ENCODE measurements at places on chromosomes 12 and 14.

GRCh38 chr12:911191-911826, 38.2 kb downstream of the RAD52 start:
- DNase-seq: no peak

GRCh38 chr12:3630621-3631271, 122.2 kb downstream of the CRACR2A start:
- DNase-seq: no peak

DNA sequence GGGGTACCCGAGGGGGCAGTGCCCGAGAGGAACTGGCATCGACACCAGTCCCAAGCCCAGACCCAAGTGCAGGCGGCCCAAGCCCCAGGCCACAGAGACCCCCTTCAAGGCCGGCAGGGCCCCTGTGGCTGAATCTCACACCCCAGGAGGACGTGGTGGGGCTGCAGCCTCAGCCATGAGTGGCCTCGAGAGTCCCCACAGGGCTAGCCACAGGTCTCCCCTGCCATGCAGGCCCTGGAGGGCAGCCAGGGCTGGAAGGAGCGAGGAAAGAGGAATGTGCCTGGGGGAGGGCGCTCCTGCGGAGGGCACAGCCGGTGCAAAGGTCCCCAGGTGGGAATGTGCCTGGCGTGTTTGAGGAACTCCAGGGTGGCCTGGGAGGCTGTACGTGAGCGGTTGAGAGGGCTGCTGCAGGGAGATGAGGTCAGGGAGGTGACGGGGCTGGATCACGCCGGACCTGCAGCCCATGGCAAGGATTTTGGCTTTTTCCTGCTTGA, 86.1 kb downstream of the NCOR2 start:
- DNase-seq: no peak

- DNase-seq: peak; percentile 69
Measured at GRCh38 chr14:104385531-104386101, 193.9 kb upstream of the C14orf180 start.

DNA sequence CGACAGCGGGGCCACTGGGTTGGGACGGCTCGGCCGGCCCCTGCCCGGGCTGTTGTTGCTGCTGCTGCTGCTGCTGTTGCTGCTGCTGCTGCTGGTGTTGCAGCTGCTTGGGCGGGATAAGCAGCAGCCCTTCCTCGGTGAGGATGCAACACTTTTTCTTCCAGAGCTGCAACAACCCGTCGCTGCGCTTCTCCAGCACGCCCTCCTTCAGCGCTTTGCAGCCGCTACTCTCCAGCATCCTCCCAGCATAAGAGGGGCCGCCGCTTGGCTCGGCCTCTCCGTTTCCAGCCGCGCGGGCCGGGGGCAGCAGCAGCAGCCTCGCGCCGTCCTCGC, 529 bp downstream of the PHLDA1 start:
- DNase-seq: no peak

DNA sequence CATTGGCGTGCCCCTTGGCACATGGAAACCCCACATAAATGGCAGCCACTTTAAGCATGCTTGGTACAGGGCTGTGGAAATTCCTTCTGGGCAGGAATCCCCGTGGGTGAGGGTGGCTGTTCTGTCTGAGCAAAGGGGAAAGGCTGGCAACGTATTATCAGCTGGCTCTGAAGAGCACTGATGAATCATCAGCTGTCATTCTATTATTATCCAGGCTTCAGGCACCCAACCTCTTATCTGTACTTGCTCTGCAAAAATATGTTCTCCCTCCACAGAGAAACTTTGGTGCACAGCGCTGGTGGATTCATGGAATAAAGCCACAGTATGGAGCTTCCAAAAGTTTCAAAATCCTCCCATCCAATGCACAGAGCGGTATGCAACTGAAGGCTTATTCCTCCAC, 167.1 kb downstream of the TBX5 start:
- no peak for DNase-seq

DNA sequence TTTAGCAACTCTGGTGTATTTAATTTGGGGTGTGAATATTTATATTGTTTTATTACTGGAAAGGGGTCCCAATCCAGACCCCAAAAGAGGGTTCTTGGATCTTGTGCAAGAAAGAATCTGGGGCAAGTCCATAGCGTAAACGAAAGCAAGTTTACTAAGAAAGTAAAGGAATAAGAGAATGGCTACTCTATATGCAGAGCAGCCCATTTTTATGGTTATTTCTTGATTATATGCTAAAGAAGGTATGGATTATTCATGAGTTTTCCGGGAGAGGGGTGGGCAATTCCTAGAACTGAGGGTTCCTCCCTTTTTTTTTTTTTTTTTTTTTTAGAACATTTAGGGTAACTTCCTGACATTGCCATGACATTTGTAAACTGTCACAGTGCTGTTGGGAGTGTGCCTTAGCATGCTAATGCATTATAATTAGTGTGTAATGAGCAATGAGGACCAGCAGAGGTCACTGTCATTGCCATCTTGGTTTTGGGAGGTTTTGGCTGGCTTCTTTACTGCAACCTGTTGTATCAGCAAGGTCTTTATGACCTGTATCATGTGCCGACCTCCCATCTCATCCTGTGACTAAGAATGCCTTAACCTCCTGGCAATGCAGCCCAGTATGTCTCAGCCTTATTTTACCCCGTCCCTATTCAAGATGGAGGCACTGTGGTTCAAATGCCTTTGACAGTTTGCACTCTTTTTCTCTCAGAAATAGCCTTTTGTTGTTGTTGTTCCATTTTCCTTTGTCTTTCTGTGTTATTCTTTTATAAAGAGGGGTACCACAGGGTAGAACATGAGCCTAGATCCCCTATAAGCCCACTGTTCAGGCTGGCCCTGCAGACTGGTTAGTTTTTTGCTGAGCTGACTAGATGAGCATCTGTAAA, 75.5 kb upstream of the DCD start:
- no peak for DNase-seq

DNA sequence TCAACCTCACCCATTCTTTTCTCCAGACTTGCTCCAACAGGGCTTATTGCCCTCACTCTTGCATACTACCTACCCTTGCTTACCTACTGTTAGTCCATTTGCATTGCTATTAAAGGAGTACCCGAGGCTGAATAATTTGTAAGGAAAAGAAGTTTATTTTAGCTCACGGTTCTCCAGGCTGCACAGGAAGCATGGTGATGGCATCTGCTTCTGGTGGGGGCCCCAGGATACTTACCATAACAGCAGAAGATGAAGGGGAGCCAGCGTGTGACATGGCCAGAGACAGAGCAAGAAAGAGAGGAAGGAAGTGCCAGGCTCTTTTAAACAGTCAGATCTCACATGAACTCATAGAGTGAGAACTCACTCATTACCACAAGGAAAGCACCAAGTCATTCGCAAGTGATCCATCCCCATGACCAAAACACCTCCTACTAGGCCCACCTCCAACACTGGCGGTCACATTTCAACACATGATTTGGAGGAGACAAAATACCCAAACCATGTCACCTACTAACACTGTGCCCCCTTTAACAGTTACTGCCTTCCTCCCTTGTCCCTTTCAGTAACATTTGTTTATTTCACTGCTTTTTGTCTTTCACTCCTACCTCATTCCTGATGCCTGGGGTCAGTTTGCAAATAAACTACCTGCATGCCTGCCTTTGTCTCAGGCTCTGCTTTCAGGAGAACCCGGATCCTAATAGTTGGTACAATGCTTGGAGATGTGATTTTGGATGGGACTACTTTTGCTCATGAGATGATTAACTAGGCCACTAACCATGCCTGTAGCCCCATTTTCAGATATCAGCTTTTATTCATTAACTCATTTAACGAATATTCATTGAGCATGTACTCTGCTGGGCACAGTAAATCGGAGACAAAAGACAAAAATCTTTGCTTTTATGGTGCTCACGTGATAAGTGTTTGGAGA, 41.6 kb upstream of the CSRP2 start:
- DNase-seq: no peak

DNA sequence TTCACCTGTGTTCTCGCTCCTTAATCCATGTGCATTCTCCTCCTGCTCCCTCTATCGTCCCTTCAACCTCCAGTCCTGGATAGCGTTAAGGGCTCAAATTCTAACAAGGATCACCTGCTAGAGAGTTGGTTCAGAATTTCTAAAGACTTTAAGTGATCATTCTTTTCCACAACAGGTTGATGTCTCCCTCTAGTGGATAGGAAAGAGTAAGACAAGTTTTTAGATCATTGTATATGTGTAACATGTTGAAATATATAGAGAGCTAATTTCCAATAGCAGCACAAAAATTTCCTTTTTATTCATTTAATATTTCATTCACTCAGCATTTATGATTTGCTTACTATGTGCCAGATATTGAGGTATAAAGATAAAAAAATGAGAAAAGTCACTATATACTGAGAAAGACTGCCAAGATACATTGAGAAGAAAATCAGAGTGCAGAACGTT, 9.3 kb upstream of the ESR2 start:
- DNase-seq: no peak

DNA sequence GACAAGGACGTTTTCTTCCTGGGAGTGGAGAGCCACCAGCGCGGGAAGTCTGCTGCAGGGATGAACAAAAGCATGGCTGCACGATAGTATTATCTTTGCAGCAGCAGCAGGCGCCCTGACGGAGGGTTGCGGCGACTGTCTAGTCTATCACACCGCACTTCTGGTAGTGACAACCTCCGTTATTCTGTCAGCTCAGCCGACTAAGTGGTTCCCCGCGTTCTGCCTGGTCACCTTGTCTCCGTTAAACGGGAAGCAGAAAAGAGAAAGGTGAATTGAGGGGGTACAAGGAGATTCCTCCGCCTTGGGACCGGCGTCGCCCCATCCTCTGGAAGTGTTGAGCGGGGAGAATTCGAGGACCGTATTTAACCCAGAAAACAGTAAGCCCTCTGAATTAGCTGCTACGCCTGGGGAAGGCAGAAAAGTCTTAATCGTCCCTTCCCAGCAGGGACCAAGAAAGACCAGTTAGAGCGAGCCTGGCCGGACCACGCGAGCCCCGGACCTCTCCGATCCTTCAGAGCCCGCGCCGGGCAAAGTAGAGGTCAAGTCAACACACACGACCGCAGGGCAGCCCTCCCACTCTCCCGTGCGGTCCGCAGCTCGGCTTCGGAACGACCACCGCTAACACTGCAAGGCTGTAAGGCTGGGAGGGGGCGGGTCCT, 536 bp upstream of the DAAM1 start:
- DNase-seq: peak; percentile 88

GRCh38 chr14:21201732-21202462, 46.0 kb upstream of the OR5AU1 start:
- DNase-seq: no peak

DNA sequence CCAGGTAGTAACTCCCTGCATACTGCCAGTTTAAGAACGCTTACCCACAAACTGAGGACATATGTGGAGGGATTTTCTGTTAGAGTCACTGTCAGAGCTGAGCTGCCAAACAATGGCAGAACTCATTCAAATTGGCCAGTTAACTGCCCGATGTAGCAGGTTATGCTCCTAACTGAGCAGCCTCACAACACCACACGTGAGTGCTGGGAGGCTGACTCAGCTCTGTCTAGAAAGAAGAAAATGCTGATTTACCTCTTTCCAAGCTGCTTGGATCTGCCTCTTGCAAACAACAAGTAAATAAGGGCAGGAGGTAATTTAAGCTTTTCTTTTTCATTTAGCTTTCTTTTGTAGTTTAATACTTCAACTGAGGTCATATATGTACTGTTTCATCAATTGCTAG, 195.6 kb downstream of the PELI2 start:
- DNase-seq: no peak

DNA sequence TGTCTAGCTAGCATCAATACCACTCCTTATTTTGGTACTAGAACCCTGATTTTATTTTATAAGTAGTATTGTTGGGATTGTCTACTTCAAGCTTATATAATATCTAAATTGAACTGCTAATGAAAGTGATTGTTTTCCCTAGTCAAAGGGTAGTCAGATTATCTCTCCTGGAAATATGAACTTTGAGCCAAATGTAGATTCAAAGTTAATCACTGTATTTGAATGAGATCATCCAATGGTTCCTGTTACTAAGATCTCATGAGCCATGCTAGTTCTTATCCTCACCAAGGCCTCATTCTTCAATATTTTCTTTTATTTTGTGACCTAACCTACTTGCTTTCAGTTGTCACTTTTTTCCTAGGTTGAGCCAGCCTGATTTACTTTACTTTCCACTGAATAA, 276.7 kb downstream of the RASSF9 start:
- no peak for DNase-seq

DNA sequence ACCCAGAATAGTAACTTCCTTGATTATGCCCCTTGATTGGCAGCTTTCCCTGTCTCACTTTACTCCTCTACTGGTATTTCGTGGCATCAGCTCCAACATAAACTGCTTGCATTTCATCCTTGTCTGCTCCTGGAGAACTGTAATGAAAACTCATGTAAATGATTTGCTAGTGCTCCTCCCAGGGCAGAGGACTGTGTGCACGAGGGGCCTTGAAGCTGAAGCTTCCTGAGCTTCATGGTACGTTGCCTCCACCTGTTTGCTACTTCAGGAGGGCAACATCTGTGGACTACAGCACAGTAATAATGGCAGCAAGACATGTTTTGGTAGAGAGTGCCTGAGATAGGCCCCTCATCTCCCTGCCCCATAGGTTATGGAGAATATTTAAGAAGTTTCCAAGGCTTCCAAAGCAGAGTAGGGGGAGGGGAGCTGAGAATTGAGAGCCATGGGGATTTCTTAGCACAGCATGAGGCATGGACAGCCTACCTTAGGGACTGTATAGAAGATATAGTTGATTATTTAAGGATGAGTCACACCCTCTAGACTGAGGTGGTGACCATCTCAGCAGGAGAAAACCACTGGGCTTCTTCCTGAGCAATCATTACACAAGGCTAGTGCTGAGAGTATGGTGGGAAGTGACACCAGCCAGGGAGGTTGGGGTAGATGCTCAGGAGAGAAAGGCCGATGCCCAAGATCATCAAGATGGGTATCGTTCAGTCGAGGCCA, 29.5 kb downstream of the CCDC198 start:
- DNase-seq: no peak

GRCh38 chr12:33438851-33439586, 600 bp downstream of the SYT10 start:
- peak; percentile 64 for DNase-seq

- no peak for DNase-seq
Measured at GRCh38 chr14:83257466-83258439, 1724.1 kb upstream of the SEL1L start.

DNA sequence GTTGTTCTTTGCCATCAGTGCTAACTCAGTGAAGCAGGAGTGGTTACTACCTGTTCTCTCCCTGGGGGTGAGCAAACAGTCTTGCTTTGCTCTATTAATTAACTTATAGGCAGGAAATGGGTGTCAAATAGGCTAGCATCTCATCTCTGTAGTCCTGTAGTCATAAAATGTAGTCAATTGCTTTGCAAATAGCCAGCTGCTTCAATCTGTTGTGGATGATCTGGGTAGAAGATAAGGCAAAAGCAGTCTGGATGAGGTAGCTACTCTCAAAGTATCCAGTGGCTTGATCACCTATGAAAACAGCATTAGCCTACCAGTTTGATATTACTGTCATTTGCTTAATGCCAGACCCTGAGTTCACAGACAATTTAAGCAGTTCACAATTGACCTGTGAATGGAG, 369.0 kb upstream of the TMTC1 start:
- DNase-seq: no peak

DNA sequence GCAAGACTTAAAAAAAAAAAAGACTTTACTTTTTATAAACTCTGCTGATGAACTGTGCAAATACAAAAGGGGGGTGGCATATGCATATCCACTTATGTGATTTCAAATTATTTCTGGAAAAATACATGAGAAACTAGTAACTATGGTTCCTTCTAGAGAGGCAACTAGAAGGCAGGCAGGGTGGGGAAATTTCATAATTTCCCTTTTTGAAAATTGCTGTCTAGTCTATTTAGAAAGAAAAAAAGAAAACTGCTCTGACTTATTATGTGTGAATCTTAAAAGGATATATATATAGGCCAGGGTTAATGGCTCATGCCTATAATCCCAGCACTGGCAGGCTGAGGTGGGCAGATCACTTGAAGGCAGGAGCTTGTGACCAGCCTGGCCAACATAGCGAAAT, 42.3 kb downstream of the ANAPC7 start:
- DNase-seq: no peak

Data from spleen (tissue), 13 donors.